ENCODE measurements at places on chromosomes 6 and 20.

- no peak for DNase-seq
Measured at GRCh38 chr20:63966172-63966943, 3.4 kb downstream of the ZNF512B start.

- no peak for DNase-seq
Measured at GRCh38 chr6:50305660-50306059, 255.9 kb upstream of the DEFB112 start.

- no peak for DNase-seq
Measured at GRCh38 chr6:57068061-57068460, 21.6 kb downstream of the KIAA1586 start.

DNA sequence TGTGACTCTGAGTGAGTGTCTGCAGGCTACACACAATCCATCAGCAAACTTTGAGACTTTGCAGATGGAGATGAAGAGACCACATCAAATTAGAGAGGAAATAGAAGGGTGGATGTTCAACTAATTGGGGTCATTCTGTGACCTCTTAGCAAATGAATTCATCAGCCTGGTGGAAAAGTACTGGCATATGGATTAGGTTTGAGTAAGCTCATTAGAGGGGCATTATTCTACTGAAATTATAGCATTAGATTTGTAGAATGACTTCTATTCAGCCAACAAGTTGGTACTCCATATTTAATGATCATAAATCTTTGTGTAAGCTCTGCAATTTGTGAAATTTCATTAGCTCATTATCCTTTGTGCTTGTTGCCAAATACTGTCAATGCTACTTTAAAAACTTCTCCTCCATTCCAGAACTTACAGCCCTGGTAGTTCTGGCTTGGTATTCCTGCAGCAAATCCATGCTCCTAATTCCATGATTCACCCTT lies 63.8 kb downstream of the ADTRP start:
- DNase-seq = no peak

DNA sequence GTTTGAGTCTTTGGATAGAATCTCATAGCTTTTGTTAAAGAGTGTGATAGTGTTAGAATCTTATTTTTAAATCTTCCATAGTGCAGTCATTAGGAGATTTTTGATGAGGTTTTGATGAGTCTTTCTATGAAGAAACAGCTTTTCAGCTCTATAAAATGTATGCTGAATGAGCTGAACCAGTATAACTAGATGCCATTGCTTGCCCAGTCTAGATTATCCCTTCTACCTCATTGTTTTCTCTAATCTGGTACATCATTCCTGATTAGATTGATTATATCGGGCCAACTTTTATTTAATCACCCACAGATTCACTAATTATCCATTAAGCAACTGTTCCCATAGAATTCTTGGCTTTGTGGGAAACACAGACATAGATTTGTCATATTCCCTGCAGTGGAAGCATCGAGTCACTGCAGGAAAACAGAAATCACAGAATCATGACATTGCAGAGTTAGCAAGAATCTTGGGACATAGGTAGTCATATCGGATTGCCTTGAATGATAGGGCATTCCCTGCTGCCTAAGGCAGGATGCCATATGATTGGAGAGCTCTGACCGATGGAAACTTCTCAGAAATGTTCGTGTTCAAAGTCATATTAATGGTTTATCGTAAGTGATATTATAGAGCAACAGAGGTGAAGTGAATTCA lies 882.7 kb upstream of the FLRT3 start:
- DNase-seq = no peak

DNA sequence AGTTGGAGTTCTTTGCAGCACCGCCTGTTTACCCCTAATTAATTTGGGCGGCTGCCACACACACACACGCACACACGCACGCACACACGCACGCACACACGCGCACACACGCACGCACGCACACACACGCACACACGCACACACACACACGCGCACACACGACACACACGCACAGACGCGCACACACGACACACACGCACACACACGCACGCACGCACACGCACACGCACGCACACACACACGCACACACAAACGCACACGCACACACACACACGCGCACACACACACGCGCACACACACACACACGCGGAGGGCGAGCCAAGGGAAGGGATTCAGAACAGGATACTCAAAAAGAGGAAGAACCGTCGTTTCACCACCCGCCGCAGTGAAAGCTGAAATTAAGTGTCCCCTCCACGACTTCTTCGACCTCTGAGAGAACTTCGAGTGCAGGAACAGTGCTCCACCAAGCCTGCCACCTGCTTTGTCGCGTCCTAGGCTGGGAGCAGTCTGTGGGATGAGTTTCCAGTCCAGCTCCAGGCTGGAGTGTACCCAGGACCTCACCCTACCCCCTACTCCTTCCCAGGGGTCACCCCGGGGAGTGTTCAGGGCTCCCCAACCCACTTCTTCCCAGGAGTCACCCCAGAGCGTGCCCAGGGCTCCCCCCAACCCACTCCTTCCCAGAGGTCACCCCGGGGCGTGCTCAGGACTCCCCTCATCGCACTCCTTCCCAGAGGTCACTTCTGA lies 1.1 kb downstream of the RNASET2 start:
- no peak for DNase-seq
